ENCODE measurements at places on chromosomes 16 and 17.

GRCh38 chr17:43676471-43676870, 14.7 kb upstream of the MEOX1 start:
- no peak for DNase-seq

GRCh38 chr16:26111900-26112299, 420.1 kb downstream of the HS3ST4 start:
- DNase-seq = peak; percentile 34

GRCh38 chr17:74729866-74730265, 7.2 kb upstream of the RAB37 start:
- no peak for DNase-seq

DNA sequence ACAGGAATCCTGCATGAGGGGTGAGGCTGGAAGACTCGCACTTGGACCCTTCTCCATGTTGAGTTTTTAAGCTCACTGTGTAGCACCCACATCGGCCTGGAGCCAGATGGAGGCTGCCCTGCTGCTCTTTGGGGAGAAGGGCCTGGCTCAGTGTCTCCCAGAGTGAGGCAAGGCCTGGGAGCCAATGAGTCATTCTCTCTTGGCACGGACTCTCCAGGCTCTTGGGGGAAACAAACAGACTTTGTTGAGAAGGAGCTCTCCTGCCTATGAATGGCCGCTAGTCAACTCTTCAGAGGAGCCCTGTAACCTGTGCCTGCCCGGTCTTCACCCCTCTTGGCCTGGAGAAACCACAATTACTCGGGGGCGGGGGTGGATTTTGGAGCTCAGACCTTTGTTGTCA, 50.8 kb upstream of the MAF start:
- DNase-seq = no peak

- DNase-seq = no peak
These were observed 7.6 kb downstream of the SNN start for GRCh38 chr16:11675561-11676511.

- no peak for DNase-seq
These were observed 16.1 kb upstream of the ADAMTS18 start for GRCh38 chr16:77450790-77451487.

GRCh38 chr16:83802135-83802534, 5.6 kb upstream of the HSBP1 start:
- peak; percentile 51 for DNase-seq

DNA sequence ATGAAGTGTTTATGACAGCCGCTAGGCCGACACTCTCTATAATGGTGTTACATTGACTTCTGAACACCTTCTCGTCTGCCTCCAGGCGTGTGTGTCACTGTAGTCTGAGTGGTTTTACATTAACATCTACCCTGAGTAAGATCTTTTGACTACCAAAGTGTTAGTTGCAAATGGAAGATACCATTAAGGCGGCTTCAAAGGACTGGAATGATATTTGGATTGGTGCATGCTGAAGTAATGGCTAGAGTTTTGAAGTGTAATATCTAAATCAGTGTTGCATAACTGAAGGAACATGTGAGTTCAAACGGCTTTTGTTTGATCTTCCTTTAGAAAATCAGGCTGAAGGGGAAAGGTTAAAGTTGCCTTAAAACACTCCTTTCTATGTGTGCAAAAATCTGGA, 52.2 kb downstream of the BCAS3 start:
- no peak for DNase-seq

GRCh38 chr17:27226611-27227230, 67.2 kb upstream of the WSB1 start:
- DNase-seq = no peak

DNA sequence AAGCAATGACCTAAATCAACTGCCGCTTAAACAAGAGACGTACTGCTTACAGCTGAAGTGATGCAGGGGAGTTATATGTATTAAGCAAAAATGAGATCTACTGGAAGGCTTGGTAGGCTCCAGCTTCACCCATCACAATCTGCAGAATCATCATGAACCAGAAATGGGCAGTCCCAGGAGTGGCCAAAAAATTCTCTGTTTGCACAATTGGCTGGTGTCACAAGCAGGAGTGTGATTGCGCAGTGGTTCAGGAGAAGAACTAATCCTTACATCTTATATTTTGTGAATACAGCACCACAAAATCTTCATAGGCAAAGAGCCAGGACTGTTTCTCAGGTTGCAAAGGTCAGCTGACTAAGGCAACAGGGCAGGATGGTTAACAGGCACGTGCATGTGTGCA, 75.9 kb downstream of the CES1 start:
- no peak for DNase-seq

GRCh38 chr16:28504707-28505404, 1.8 kb downstream of the IL27 start:
- DNase-seq = no peak

DNA sequence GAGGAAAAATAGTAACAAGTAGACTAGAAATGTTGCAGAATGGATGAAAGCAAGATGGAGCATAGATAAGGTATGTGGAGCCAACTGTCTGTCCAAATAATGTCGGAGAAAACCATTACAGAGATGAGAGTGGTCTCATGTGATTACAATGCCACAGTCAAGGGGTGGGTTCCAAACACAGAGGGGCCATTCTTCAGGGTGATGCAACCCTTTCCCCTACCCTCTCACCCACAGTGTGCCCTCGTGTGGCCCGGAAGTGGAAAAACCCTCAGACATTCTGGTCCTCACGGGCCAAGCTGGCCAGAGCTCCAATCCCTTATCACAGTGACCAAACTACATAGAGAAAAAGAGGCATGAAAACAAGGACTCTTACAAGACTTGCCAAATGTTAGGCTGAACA, 17.7 kb upstream of the HS3ST3A1 start:
- DNase-seq = no peak

- peak; percentile 87 for DNase-seq
These were observed 37.9 kb downstream of the SOX8 start for GRCh38 chr16:1019231-1020090.

- peak; percentile 82 for DNase-seq
These were observed 177.8 kb downstream of the CCDC182 start for GRCh38 chr17:57567251-57567650.

GRCh38 chr17:7405350-7406234, 1.7 kb upstream of the TMEM256 start:
- DNase-seq = peak; percentile 82

DNA sequence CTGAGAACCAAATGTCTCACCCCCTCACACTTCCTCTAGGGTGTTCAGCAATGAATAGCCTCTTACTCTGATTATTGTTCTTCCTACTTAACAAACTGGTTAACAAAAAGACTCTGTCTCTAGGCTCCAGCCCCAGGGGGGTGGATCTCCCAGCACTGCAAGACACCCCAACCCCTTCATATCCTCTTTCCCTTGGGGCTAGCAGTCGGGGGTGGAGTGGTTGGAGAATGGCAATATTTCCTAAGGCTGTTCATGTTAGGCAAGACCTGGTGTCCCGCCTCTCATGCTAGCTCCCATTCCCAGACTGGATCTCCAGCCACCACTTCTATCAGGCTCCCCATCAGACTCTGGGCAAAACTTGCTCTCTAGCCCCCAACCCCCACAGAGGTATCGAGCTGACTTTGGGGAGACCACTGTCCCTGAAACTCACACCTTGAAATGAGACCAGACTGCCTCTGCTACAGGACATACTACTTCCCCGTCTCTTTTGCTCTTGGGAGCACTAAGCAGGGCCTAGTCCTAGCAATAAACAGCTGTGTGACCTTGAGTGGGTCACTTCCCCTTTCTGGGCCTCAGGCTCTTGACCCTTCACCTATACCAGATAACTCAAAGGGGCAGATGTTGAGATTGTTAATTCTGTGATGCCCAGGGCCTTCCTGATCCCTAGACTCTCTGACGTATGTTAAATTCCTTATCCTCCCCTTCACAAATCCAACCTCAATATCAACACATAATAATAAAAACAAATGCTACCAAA, 2.4 kb downstream of the SLC25A35 start:
- DNase-seq = no peak

DNA sequence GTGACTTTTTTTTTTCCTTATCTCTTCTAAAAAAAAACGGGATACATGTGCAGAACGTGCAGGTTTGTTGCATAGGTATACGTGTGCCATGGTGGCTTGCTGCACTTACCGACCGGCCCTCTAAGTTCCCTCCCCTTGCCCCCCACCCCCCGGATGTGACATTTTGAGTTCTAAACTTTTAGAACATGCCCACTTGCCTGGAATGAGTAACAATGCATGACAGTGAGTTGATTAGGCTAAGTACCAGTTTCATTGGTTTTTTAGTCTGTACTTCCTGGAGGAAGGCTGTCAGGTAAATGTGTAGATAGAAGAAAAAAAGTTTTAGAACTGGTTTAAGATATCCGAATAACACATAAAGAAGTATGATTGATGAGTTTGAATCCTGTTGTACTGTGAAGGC, 4.0 kb downstream of the BPTF start:
- no peak for DNase-seq

DNA sequence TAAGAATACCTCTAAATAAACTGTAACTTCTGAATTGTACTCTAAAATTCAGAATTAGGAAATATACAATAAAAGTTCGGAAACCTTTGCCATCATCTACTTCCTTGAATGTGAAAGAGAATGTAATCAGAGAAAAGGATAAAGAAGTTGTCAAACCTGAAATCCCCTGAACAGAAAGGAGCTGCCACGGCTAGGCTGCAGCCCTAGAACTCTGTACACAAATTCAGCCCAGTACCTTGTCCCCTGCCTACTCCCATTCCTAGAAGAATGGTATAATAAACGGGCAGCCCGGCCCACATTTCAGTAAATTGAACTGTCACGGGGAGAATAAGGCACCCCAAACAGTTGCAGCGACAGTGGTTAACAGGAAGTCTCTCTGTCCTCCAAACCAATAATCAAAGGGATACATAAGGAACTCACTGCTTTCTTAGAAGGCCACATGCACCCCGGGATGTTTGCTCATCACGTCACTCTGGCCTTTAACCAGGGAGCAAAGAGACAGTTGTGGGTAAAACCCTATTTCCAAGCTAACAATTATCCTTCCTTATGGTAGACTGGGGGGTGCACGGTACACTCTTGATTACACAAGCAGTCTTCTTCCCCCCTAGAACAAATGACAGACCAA, 24.3 kb upstream of the RFFL start:
- DNase-seq = no peak

DNA sequence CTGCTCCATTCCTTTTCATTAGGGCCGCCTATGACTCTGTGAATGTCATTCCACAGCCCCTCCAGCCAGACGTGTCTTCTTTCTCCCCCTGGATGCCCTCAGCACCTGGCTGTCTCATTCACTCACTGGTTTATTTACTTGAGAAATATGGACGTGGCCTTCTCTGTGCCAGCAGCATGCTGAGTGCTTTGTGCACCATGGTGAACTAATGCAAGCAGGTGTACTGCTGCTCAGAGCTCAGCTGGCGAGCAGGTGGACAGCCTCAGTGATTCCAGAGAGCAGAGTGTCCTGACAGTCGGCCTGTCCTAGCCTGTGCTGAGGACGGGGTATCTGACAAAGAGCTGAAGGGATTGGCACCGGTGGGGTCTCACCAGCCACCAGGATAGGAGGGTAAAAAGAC, 96.7 kb downstream of the GNAO1 start:
- DNase-seq = no peak

- no peak for DNase-seq
These were observed 11.7 kb downstream of the CMTM3 start for GRCh38 chr16:66616169-66616568.

DNA sequence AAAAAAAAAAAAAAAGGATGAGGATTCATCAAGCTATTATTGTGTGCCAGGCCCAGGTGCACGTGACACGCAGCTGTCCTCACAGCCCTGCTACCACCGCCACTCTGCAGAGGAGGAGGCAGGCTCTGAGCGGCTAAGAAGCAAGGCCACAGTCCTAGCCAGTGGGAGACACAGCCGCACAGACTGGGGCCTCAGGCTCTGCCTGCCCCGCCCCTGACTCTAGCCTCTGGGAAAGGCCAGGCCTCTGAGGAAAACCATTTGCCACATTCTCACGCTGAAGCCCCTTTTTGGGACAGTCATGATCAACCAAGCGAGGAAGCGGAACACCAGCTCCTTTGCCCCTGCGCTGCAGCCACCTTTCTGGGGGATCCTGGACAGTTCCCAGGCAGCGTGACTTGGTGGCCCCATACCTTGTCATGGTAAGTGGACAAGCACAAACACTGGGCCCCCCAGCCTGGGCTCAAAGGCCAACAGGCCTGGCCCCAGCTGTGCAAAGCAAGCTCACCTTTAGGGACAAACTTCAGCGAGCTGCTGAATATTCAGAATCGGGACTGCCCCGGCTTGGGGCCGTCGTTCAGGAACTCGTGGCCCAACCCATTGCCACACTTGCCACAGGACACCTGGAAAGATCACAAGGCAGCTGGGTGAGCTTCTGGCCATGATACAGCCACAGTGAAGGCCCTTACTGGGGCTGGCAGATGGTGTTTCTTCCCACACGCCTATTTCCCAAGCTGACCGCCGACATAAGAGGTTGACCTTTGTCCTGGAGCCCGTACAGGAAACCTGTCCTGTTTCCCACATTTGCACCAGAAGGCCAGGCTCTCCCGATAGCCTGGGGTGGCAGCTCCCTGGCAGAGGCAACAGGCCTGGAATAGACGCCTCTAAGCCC, 2.5 kb downstream of the MSRB1 start:
- no peak for DNase-seq

- DNase-seq = peak; percentile 66
These were observed 231.1 kb downstream of the CDH13 start for GRCh38 chr16:82857693-82858365.

GRCh38 chr17:17303847-17304490, 796 bp downstream of the NT5M start:
- no peak for DNase-seq

DNA sequence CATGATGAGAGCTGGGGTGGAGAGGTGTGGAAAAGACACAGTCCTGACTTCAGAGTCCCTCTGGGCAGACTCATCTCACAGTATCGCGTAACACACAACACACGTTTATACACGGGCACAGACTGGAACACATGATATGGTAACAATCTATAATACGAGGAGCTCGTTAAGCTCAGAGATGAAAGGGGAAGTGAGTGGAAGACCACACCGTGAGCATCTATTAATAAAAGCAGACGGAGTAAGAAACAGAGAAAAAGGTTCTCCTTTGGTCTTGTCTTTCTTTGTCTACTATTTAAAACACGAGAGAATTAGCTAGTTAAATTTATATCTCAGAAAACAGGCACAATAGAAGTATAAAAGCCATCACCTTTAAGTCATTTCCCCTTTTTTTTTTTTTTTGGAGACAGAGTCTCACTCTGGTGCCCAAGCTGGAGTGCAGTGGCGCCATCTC, 13.5 kb downstream of the ANKRD11 start:
- no peak for DNase-seq

DNA sequence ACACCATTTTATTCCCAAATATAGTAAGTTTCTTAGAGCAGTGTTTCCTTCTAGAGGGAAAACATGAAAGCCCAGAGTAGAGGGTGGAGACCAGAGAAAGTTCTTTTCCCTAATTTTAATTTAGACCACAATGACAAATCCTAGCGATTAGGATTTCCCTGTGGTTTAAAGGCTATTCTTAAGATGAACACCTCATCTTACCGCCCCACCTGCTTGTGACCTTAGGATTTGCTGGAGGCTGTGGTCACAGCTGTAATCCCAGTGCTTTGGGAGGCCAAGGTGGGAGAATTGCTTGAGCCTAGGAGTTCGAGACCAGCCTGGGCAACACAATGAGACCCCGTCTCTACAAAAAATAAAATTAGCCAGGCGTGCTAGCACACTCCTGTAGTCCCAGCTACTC, 51.1 kb downstream of the GPRC5B start:
- no peak for DNase-seq

GRCh38 chr16:68451676-68452075, 3.4 kb upstream of the SMPD3 start:
- no peak for DNase-seq

Measured in brain (organoid and tissue), 16 donors.